ENCODE measurements at places on chromosomes 7 and 10.

GRCh38 chr10:63265222-63265617 lies 132.1 kb downstream of the NRBF2 start:
- peaks cover 24% of the 10 kb centered on the region for H3K4me1 ChIP-seq
- H3K27me3 ChIP-seq = no peaks in the 10 kb centered on the region
- H3K36me3 ChIP-seq = no peaks in the 10 kb centered on the region
- H3K27ac ChIP-seq = peak overlapping the region; percentile 78

DNA sequence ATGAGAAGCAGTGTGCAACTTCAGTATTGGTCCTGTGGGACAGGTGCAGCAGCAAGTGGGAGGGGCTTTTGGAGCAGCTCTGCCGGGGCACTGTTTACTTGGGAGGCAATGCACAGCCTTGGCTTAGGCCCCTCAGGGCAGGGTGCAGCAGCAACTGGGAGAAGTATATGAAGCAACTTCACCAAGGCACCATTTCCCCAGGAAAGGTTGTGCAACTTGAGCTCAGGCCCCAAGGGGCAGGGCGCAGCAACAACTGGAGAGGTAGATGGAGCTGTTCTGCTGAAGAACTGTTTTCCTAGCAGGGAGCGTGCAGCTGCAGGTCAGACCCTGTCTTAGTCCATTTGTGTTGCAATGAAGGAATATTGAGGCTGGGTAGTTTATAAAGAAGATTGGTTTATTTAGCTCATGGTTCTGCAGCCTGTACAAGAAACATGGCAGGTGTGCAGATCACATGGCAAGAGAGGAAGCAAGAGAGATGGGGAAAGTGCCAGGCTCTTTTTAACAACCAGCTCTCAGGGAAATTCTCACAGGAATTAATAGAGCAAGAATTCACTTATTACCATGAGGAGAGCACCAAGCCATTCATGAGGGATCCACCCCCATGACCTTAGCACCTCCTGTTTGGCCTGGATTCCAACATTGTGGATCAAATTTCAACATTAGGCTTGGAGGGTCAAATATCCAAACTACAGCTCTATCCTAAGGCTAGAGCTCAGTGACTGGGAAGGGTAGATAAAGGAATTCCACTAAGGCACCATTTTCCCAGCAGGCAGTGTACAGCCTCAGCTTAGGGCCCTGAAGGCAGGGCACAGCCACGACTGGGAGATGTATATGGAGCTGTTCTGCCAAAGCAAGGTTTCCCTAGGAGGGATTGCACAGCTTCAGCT lies 10.9 kb downstream of the GPR141 start:
- DNase-seq = no peak
- no peaks in the 10 kb centered on the region for H3K4me1 ChIP-seq
- no peak overlapping the region for H3K27ac ChIP-seq

DNA sequence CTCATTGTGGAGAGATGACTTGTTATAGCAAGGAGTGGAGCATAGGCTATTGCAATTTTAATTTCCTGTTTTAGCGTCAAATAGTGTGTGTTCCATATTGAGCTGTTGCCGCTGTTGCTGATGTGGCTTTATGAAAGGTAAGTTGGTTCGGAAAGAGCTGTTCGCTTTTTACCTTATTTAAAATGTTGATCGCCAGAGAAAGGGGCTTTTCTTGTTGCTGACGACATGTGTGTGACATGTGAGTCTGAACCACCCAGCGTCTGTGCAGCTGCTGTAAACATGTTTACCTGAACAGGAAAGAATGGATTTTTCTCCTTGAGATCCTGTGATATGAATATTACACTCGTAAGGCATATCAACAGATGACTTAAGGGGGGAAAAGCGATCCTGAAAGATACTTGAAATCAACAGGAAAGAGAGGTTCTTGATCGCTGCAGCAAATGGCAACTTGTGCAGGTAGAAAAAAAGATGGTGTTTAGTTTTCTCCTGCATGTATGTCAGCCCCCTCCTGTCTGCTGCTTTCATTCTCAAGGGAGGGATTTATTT lies 2.5 kb downstream of the ZEB1 start:
- no peaks in the 10 kb centered on the region for H3K4me1 ChIP-seq
- no peaks in the 10 kb centered on the region for H3K27me3 ChIP-seq
- H3K36me3 ChIP-seq = no peaks in the 10 kb centered on the region
- DNase-seq = no peak

GRCh38 chr10:89151857-89152256 lies 55.3 kb downstream of the CH25H start:
- H3K4me3 ChIP-seq = no peak overlapping the region
- no peaks in the 10 kb centered on the region for H3K4me1 ChIP-seq
- no peaks in the 10 kb centered on the region for H3K27me3 ChIP-seq
- no peaks in the 10 kb centered on the region for H3K36me3 ChIP-seq
- H3K27ac ChIP-seq = no peak overlapping the region

GRCh38 chr10:89695307-89695706 lies 6.1 kb upstream of the KIF20B start:
- no peaks in the 10 kb centered on the region for H3K4me1 ChIP-seq
- H3K27me3 ChIP-seq = no peaks in the 10 kb centered on the region
- no peak overlapping the region for H3K27ac ChIP-seq
- no peak overlapping the region for H3K4me3 ChIP-seq

DNA sequence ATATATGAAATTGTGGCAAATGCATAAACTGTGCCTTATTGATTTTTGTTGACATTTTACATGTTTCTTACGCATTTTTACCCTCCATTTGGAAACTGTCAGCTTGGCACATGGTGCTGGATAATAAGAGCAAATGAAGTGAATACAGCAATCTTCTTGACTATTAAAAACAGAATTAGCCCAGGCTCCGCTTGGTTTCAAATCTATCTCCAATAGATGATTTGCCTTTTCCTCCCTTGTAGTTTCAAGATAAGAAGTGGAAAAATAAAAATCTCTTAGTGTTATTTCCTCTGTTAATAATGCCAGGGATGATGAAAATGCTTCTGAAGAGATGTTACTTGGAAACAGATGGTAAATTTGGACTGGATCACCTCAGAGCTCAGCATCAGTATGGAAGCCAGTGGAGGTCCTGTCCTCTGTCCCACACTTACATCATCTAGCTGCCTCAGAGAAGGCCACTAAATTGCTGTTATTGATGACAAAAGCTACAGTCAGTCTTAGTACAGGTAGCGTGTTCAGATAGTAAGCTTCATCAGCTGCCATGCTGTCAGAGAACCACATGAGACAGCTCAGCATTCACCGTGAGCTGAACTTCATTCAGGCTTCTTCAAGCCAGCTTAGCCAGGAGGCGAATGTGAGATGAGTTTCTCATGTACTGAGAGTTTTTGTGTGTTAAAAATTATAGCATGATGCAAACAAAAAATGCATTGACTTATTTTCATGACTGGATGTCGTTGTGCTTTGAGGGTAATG lies 246.8 kb downstream of the CELF2 start:
- no peak for DNase-seq
- no peak overlapping the region for H3K4me3 ChIP-seq
- no peaks in the 10 kb centered on the region for H3K27me3 ChIP-seq
- peaks cover 4% of the 10 kb centered on the region for H3K4me1 ChIP-seq

DNA sequence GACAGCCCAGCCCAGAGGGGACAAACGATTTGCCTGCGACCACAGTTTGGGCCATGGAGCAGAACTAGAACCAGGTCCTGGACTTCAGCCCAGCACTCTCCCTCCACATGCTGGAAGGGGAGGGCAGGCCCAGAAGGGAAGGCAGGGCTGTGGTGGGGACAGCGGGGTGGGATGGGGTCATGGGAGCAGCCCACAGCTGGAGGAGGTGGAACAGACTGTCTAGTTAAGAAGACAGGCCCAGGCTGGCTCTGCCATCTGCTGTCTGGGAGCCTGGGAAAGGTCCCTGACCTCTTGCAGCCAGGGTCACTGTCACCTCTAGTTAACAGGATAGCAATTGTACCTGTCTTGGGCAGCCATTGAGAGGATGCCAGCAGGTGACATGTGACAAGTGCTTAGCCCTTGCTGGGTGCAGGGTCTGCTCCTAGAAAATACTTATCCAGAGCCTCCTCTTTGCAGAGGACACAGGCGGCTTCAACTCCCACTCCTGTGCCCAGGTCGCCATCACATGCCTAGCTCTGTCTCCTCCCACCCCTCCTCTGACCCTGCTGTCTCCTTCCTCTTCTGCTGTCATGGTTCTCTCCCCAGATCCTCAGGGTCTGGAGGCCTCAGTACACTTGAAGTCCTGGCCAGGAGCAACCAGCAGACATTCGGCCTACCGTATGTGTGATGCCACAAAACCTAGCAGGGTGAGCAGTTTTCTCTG lies 37.0 kb upstream of the CHST15 start:
- DNase-seq = no peak
- H3K4me3 ChIP-seq = no peak overlapping the region
- no peak overlapping the region for H3K27ac ChIP-seq
- no peaks in the 10 kb centered on the region for H3K4me1 ChIP-seq

DNA sequence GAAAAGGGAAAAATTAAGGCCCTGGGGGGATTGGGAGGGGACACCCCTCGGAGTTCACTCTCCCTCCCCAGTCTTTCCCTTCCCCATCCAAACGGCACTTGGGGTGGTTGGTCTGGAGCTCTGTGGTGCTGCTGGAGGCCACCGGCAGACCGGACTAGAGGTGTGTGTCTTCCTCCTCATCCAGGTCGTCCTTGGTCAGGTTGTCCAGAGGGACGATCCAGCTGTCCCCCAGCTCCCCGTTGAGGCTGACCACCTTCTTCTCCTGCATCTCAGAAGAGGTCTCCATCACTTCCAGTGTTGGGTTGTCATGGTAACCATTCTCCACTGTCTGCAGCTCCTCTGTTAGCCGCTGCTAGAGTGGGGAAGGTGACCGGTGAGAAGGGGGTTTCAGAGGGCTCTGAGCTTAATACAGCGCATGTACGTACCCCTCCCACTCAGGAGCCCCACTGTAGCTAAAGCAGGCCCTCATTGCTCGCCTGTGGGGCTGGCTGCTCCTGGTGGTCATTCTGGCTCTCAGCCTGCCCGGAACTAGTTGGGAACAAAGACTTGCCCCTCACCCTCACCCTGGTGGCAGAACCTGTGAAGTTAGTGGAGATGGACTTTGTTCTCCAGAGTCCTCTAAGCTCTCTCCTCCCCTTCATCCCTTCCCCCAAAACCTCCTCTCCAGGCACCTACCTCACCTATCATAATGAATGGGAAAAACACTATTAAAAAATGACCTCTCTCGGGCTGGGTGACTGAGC lies 52.1 kb downstream of the PODXL start:
- H3K4me3 ChIP-seq = no peak overlapping the region
- H3K36me3 ChIP-seq = no peaks in the 10 kb centered on the region
- no peak for DNase-seq
- no peaks in the 10 kb centered on the region for H3K27me3 ChIP-seq
- peaks cover 28% of the 10 kb centered on the region for H3K4me1 ChIP-seq
- H3K27ac ChIP-seq = peak overlapping the region; percentile 53

DNA sequence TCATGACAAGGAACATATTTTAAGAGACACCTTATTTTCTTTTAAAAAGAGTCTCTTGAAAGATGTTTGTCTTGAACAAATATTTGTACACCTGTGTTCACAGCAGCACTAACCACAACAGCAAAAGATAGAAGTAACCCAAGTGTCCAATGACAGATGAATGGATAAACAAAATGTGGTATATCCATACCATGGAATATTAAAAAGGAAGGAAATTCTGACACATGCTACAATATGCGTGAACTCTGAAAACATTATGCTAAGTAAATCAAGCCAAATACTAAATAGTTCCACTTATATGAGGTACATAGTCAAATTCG lies 17.8 kb downstream of the SGMS1 start:
- no peak for DNase-seq
- peaks cover 32% of the 10 kb centered on the region for H3K4me1 ChIP-seq
- no peak overlapping the region for H3K4me3 ChIP-seq
- H3K27ac ChIP-seq = no peak overlapping the region

GRCh38 chr10:124527874-124528395 lies 66.3 kb downstream of the LHPP start:
- H3K27ac ChIP-seq = no peak overlapping the region
- H3K27me3 ChIP-seq = no peaks in the 10 kb centered on the region
- no peak overlapping the region for H3K4me3 ChIP-seq
- H3K4me1 ChIP-seq = peaks cover 36% of the 10 kb centered on the region
- no peaks in the 10 kb centered on the region for H3K36me3 ChIP-seq
- no peak for DNase-seq

DNA sequence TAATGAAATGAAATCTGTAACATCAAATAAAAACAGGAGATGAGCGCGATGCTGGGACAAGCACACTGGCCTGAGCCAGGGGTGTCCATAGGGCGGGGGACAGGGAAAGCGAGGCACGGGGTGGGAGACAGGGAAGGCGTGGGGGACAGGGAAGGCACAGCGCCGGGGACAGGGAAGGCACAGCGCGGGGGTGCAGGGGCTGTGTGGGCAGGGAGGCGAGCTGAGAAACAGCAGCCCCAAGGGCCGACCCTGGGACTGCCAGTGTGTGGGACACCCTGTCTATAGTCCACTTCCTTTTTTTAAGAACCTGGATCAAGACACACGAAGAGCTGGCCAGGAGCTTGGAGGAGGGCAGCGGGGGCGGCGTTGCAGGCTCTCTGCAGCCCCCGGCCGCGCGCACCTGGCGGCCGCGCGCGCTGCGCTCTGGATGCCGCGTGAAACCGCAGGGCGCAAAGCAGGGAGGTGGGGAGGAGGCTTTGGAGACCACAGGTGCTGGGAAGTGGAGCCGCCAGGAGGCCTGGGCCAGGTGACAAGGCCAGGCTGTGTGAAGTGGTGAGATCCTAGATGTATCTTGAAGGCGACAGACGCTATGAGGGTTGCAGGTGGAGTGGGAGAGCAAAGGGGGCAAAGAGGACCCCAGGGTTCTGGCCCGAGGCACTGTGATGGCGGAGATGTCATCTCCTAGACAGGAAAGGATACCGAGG lies 157.7 kb downstream of the COBL start:
- no peaks in the 10 kb centered on the region for H3K27me3 ChIP-seq
- no peak for DNase-seq
- no peaks in the 10 kb centered on the region for H3K4me1 ChIP-seq
- H3K4me3 ChIP-seq = peak overlapping the region; percentile 32

DNA sequence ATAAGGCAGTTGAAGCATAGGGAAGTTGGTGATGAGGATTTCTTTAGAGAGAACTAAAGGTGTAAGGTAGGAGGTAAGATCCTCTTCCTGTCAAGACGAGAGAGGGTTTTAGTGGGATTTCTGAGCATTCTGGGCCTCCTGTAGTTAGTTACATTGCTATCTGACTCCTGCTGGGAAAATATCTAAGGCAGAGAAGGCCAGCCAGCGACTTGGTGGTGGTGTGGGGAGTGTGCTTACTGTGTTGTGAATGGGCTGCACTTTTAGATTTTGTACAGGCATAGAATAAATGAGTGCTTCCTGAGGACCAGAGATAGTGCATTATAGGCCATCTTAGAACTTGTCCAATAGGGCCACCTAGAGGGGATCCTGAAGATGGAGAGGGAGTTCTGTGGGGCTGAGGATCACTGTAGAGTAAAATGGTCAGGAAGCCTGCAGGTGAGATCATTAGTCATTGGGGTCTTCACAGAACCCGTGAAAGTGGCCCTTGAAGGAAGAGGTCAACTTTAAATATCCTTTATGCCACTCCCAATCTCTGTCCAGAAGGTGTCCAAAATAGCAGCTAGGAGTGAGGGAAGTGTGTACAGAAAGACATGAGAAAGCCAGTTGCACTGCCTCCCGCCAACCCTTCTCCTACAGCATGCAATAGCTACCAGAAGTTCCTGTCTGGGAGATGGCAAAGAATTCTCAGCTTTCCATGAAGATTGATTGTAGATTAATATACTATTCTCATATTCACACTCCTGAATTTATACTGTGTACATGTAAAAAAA lies 266.6 kb downstream of the POLR1F start:
- H3K4me3 ChIP-seq = no peak overlapping the region
- H3K27ac ChIP-seq = no peak overlapping the region

- no peaks in the 10 kb centered on the region for H3K4me1 ChIP-seq
- H3K36me3 ChIP-seq = no peaks in the 10 kb centered on the region
- H3K27ac ChIP-seq = no peak overlapping the region
- H3K27me3 ChIP-seq = no peaks in the 10 kb centered on the region
These were observed 335.4 kb downstream of the CXCL12 start for GRCh38 chr10:44049301-44050015.

- no peaks in the 10 kb centered on the region for H3K4me1 ChIP-seq
- no peak overlapping the region for H3K4me3 ChIP-seq
- no peak for DNase-seq
- H3K27me3 ChIP-seq = no peaks in the 10 kb centered on the region
- no peak overlapping the region for H3K27ac ChIP-seq
These were observed 24.5 kb upstream of the ACSM6 start for GRCh38 chr10:95169522-95169921.

Measured in testis (tissue), 5 donors.